Mesenchymal stem cell (in vitro differentiated cells and primary cell): ENCODE measurements at places on chromosomes 2 and 18.

GRCh38 chr18:76213991-76214390 is 281.1 kb downstream of the ZNF516 start:
- DNase-seq, result no peak

- DNase-seq, result peak; percentile 71
Measured at GRCh38 chr2:26245231-26245732, 543 bp downstream of the HADHB start.

DNA sequence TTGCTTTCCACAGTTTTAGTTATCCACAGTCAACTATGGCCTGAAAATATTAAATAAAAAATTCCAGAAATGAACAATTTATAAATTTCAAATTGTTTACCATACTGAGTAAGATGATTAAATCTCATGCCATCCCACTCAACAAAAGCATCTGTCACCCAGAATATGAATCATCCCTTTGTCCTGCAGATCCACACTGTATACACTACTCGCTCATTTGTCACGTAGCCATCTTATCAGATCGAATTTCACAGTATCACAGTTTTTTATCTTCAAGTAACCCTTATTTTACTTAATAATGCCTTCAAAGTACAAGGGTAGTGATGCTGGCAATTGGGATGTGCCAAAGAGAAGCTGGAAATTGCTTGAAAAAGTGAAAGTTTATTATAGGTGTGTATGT is 291.8 kb upstream of the LRATD1 start:
- no peak for DNase-seq

DNA sequence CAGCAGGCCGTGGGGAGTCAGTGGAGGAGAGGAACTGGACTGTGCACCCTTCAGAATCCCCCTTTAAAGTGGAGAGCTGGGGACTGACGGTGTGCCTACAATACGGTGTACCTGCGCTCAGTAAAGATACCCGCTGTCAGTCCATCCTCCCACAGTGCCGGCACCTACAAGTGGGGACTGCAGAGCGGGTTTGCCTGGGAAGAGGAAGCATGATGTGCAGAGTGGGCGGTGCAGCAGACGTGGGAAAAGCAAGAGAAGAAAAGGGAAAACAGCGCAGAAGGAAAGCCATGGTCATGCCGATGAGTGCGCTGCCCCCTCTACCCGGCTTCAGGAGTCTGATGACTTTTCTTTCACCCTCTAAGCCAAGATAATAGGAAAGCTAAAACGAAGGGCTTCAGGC is 148.0 kb downstream of the TPO start:
- no peak for DNase-seq

DNA sequence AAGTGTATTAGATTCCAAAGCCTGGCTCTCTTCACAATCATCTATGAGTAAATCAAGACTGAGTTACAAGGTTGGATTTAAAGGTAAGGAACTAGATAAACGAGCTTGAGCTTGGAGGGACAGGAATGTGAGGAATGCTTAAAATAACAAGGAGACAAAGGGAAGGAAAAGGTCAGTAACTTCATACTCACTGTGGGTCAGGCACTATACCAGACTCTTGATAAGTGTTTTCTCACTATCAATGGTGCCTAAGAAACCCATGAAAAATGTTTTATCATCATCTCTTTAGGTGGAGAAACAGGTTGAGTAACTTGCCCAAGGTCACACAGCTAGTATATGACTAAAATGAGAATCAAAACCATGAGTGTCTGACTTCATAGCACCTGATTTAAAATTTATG is 212.1 kb downstream of the CDH2 start:
- DNase-seq, result no peak

GRCh38 chr2:135335256-135335655 is 195.8 kb downstream of the ZRANB3 start:
- no peak for DNase-seq

GRCh38 chr18:22207021-22207758 is 37.8 kb downstream of the GATA6 start:
- no peak for DNase-seq

DNA sequence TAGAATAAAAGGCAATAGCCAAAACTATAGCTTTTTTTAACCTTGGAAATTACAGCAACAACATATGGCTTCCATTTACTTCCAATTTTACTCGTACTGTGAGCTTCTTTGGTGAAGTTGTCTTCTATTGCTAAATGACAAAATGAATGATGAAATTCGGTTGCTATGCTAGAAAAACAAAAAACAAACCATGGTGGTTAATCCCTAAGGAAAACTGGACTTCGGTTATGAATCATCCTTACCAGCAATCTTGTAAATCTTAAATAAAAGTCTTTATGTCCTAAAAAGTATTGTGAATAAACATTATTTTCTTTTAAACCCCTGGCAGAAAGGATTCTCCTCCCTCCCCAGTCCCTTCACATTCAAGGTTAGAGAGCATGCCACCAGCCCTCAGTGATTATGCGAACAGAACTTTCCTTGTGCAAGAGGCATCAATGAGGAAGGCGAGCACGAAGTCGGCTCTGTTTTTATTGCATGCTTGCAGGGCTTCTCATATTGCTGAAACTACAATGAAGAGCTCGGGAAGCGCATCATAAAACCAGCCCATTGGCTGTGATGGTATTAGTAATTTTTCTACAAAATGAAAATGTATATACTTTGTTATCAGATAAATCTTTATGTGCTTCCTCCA is 62.9 kb downstream of the ZNF521 start:
- DNase-seq, result peak; percentile 98

- no peak for DNase-seq
Measured at GRCh38 chr2:229463841-229464346, 192.8 kb upstream of the PID1 start.

DNA sequence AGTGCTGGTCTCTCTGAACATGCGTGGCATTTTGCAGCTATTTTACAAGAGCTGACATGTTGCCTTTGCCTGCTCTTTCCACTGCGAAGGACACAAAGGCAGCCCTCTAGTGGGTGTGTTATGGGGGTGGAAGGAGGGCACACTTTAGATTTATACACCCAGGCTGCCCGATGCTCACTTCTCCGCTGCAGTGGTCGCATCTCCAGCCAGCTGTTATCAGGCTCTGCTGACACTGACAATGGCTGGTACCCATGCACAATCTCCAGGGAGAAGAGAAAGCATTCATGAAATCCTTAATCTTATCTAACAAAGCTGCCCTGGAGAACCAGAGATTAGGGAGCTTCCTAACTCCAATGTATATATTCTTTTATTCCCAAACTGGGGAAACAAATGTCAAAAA is 113.5 kb downstream of the EPHA4 start:
- no peak for DNase-seq

GRCh38 chr18:3967359-3968180 is 487.5 kb downstream of the DLGAP1 start:
- no peak for DNase-seq

DNA sequence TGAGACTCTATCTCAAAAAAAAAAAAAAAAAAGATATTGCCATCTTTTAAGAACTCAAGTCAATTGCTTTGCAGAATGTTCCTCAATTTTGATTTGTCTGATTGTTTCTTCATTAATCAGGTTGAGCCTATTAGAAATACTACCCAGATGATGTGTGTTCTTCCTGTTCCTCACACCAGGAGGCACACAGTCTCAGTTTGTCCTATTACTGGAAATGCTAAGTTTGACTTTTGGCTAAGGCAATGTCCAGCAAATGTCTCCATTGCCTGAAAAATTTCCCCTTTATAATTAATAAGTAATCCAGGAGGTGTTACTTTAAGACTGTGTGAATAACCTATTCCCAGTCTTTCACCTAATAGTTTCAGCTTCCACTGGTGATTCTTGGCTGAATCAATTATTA is 28.4 kb downstream of the BOLA3 start:
- DNase-seq, result peak; percentile 38

DNA sequence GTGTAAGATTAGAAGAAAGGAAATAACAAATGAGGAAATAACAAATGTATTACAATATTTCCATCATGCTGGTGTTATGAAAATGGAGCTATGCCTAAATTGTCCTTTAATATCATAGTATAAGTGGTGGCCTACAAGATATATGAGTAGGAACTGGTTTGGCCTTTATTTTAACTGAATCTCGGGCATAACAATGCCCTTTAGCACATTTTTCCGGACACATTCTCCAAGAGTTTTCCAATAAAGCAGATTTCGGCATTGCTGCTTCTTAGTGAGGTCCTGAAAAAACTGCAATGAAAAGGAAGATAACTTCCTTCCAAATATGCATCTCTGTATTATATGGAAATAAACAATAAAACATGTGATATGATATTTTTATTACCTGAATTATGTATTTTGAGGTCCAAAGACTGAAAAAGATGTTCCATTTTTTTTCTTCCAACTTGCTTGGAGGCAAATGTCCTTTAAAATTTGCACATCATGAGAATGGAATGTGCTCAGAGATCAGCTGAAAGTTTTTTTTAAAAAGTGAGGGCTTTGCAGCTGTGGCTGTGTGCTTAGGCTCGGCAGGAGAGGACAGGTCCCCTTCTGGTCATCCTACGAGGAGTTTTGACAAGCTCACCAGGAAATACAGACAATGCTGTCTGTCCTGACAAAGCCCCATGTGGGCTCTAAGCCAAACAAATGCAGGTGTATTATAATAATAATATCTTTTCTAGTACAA is 132.3 kb upstream of the RND3 start:
- peak; percentile 65 for DNase-seq

DNA sequence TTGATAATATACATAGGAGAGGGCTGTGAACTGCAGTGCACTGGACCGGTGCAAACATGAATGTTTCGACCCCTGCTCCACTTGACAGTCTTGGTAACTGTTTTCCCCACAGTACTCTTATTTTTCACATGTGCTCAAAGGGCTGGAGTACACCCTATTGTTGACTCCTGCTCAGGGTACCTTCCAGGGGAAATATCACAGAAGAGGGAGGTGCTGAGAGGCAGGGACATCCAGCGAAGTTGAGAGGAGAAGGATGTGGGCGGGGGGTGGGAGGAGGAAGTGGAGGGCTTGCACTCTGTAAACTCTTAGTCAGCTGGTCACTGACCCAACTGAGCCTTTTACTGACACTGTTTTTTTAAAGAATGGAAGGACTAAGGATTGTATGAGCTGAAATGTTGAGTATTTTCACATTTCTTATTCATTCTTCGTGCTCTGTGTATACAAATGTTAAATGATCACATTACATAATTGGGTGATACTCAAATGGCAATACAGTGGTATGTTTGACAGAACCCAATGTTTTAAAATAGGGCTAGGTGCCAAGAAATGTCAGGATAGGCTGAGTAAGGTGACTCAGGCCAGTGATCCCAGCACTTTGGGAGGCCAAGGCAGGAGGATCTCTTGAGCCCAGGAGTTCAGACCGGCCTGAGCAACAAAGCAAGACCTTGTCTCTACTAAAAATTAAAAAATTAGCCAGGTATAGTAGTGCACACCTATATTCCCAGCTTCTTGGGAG is 10.0 kb downstream of the INPP4A start:
- peak; percentile 74 for DNase-seq

GRCh38 chr2:191844706-191845105 is 2.2 kb downstream of the CAVIN2 start:
- DNase-seq, result no peak

DNA sequence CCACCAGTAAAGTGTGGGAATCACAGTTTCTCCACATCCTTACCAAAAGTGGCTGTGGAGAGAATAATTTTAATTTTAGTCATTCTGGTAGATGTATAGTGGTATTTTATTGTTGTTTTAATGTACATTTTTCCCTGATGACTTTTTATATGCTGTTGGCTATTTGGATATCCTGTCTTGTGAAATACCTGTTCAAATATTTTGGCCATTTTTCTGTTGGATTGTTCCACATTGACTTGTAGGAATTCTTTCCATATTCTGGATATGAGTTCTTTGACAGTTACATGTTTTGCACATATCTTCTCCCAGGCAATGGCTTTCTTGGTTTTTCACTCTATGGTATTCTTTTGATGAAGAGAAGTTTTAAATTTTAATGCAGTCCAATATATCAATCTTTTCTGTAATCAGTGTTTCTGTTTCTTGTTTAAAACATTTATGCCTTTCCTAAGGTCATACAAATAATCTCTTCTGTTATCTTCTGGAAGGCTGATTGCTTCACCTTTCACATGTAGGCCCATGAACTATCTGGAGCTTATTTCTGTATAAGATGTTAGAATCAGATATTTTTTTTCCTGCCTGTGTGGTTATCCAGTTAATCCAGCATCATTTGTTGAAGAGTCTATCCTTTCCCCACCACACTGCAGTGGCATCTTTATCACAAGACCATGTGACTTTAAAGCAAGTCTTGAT is 19.0 kb downstream of the AFTPH start:
- no peak for DNase-seq

DNA sequence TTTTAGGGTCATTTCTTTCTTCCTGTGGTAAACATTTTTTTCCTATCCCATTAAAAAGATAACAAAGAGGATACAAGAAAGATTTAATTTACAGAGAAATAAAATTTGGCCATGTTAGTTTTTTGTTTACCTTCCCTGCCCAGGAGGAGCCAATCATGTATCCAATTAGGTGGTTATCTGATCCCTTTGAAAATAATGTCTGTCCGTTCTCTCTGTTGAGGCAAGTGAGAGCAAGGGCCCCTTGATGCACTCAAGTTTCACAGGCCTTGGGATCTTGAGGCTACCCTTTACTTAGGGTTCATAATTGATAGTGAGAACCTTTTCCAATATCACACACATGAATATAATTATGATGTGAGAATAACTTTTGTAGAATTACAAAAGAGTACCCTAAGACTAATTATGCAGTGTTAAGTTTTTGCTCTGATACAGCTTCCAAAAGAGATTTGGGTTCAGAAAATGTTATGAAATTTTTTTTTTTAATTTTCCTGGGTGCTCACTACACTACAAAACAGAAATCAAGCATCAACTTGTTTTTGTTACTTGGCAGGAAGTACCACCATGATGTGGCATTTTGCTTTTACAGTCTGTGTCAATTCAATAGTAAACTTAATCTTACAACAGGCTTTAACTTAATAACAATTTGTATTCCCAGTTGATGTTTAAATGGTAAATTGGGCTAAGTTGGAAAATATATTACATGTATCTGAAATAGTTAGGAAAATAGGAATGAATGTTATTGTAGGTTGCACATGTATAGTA is 42.0 kb downstream of the AFTPH start:
- no peak for DNase-seq

GRCh38 chr2:237859533-237860272 is at the start of gene RAMP1:
Gene RAMP1 (plus strand): TSS chr2:237859623. CDS start chr2:237859676, 53 bp downstream.
- peak; percentile 37 for DNase-seq

GRCh38 chr2:152335726-152336118 is 748 bp downstream of the FMNL2 start:
- DNase-seq, result no peak

- no peak for DNase-seq
Measured at GRCh38 chr2:222108957-222109585, 189.7 kb downstream of the PAX3 start.

DNA sequence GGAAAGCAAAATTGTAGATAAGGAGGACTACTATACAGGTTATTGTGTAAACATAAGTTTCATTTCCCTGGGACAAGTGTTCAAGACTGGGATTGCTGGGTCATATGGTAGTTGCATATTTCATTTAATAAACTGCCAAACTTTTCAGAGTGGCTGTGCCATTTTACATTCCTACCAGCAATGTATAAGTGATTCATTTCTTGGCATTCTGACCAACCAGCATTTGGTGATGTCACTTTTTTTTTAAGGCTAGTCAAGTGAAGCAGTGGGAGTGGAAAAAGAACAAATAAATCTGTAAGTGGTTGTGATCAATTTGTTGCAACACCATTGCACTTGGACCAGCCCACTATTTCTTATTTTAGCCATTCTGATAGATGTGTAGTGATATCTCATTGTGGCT is 5.2 kb upstream of the CHCHD5 start:
- DNase-seq, result peak; percentile 84
